Fibroblast of villous mesenchyme (primary cell): ENCODE measurements at places on chromosomes 1 and 21. TPM values are rescaled to one million over a fixed set of nuclear protein-coding genes. Genes with fewer than 3 reads are reported as not detected.

The TRAPPC3 gene
- 94.6 and 102 TPM in 2 replicates for total RNA-seq

The MRPS21 gene
- 28.7 and 30.7 TPM in 2 replicates for total RNA-seq

The KIAA1614 gene
- 6.9 and 8.4 TPM in 2 replicates for total RNA-seq

The CR1 gene
- under 0.01 TPM in 1 of 2 replicates, not detected in the other for total RNA-seq

The RPRD2 gene
- 9.7 and 16.8 TPM in 2 replicates for total RNA-seq

The CELA2A gene
- total RNA-seq = not detected in 2 replicates

The RAB3B gene
- total RNA-seq = 58.9 and 77.3 TPM in 2 replicates

The LMX1A gene
- not detected in 2 replicates for total RNA-seq
